Ascending aorta (tissue), 2 donors: ENCODE measurements at places on chromosomes 6 and 20. TPM values are rescaled to one million over a fixed set of nuclear protein-coding genes. Genes with fewer than 3 reads are reported as not detected.

DNA sequence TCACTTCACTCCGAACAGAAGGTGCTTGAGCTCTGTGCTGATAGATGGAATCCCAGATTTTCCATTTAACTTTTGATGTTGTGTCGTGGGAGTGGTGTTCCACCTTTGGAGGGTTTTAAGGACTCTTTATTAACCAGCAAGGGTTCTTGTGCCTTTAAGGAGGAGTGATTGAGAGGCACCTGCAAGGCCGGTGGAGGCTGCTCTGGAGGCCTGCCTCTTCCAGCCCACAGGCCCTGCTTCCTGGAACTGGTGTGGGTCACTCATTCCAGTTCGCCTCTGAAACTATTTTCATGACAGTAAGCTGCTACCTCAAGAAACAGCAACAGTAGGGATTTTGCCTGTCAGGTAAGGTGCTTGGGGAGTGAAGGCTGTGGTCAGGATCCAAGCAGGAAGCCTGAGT, 58.8 kb upstream of the APCDD1L start:
- H3K36me3 ChIP-seq, result no peaks in the 10 kb centered on the region
- no peak overlapping the region for H3K27ac ChIP-seq
- H3K4me3 ChIP-seq, result no peak overlapping the region
- peaks cover 13% of the 10 kb centered on the region for H3K4me1 ChIP-seq
- DNase-seq, result no peak

DNA sequence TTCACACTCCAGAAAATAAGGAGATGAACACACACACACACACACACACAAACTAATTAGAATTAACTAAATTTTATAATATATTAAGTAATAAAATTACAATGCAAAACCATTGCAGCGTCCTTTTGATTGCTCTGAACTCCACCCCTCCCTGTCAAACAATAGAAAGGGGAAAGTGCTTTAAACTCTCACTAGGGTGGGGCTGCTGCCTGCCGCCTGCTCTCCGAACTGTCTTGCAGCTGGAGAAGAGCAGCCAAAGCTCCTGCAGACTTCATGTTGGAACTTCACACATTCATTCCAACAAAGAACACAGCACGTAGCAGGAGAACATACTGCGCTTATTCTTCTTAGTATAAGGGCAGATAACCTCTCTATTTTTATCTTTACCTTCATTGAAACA, 83.2 kb downstream of the GCLC start:
- DNase-seq, result no peak
- no peaks in the 10 kb centered on the region for H3K4me1 ChIP-seq
- H3K27me3 ChIP-seq, result no peaks in the 10 kb centered on the region
- H3K4me3 ChIP-seq, result no peak overlapping the region

GRCh38 chr6:1635305-1636010, 25.7 kb downstream of the FOXC1 start:
- H3K36me3 ChIP-seq, result no peaks in the 10 kb centered on the region
- DNase-seq, result no peak
- H3K4me1 ChIP-seq, result peaks cover 3% of the 10 kb centered on the region

DNA sequence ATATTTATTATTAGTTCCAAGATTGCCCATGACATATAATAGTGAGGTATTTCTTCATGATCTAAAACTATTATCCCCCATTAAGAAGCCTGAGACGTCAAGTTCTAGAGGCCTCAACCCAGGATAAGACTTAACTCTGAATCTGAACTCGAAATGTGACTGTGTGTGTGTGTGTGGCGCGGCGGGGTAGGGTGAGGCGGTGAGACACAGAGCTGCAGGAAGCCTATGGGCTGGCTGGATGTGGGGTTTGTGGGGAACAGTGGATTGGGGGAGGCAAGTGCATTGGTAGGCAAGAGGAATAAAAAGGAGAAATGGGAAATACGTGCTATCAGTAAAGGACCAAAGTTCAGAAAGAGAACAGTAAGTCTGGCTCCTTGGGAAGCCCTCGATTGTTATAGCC, 66.5 kb upstream of the RNF146 start:
- no peak overlapping the region for H3K27ac ChIP-seq
- H3K4me3 ChIP-seq, result no peak overlapping the region
- DNase-seq, result no peak
- no peaks in the 10 kb centered on the region for H3K36me3 ChIP-seq
- no peaks in the 10 kb centered on the region for H3K27me3 ChIP-seq

- peak within 1 kb of the TSS; percentile 70 for H3K27ac ChIP-seq
- peak within 1 kb of the TSS; percentile 46 for H3K4me3 ChIP-seq
- no peaks in the 10 kb centered on the region for H3K36me3 ChIP-seq
- H3K4me1 ChIP-seq, result no peaks in the 10 kb centered on the region
- DNase-seq, result no peak
- no peaks in the 10 kb centered on the region for H3K27me3 ChIP-seq
Measured at GRCh38 chr20:52972190-52972937, at the start of gene TSHZ2. Gene TSHZ2 (plus strand): TSS chr20:52972358. CDS start chr20:52973294, 936 bp downstream.

- H3K4me3 ChIP-seq, result no peak overlapping the region
- no peaks in the 10 kb centered on the region for H3K27me3 ChIP-seq
- H3K36me3 ChIP-seq, result no peaks in the 10 kb centered on the region
- H3K27ac ChIP-seq, result no peak overlapping the region
Measured at GRCh38 chr20:7015257-7015656, 247.8 kb downstream of the BMP2 start.

- no peak overlapping the region for H3K27ac ChIP-seq
- H3K27me3 ChIP-seq, result no peaks in the 10 kb centered on the region
- H3K36me3 ChIP-seq, result no peaks in the 10 kb centered on the region
Measured at GRCh38 chr20:24314053-24314452, 155.4 kb upstream of the SYNDIG1 start.

GRCh38 chr6:40352527-40353170, 234.5 kb downstream of the LRFN2 start:
- no peaks in the 10 kb centered on the region for H3K36me3 ChIP-seq
- no peak for DNase-seq
- no peak overlapping the region for H3K27ac ChIP-seq
- H3K4me3 ChIP-seq, result no peak overlapping the region

DNA sequence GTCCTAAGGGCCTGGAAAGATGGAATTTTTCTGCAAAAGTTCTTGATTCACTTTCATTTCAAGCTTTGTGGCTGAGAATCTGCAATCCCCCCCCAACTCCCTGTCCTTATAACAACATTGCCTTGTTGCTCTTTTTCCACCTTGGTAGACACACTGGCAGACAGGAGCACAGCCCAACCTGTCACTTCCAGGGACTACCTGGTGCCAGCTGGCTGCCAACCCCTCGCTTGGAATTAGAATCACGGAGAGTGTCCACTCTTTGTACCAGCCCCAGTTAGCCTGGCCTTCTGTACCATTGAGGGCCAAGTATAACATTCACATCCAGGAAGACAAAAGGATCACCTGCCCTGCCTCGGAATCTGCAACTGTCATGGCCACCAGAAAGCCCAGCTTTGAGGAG, 74.7 kb downstream of the POPDC3 start:
- H3K27ac ChIP-seq, result no peak overlapping the region
- H3K4me3 ChIP-seq, result no peak overlapping the region
- peaks cover 6% of the 10 kb centered on the region for H3K36me3 ChIP-seq
- no peaks in the 10 kb centered on the region for H3K27me3 ChIP-seq
- no peaks in the 10 kb centered on the region for H3K4me1 ChIP-seq
- no peak for DNase-seq

DNA sequence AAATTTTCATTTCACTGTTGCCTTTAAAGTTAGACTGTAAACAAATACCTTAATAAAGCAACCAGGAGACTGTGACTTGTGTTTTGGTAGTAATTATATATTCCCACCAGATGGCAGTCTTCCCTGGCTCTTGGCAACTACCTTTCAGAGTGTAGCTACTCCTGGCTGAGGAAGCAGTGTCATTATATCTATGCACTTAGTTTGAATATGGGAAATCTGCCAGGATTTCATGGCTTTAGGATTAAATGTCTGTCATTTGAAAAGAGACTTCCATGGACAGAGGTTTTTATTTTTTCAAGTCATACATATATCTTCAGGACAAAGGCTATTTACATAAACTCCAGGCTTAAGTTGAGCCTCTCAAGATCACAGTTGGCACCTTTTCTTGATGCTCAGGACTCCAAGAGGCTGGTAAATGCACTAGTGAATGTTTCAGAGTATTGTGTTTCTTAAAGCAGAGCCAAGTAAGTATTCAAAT, 160.1 kb downstream of the C6orf58 start:
- DNase-seq, result no peak
- H3K36me3 ChIP-seq, result no peaks in the 10 kb centered on the region
- H3K27ac ChIP-seq, result no peak overlapping the region
- no peaks in the 10 kb centered on the region for H3K4me1 ChIP-seq

GRCh38 chr6:77030929-77031674, 432.2 kb downstream of the HTR1B start:
- DNase-seq, result no peak
- no peaks in the 10 kb centered on the region for H3K4me1 ChIP-seq
- H3K27me3 ChIP-seq, result no peaks in the 10 kb centered on the region
- no peak overlapping the region for H3K4me3 ChIP-seq
- H3K27ac ChIP-seq, result no peak overlapping the region

GRCh38 chr6:62645274-62645673, 359.2 kb upstream of the KHDRBS2 start:
- H3K27me3 ChIP-seq, result no peaks in the 10 kb centered on the region
- no peaks in the 10 kb centered on the region for H3K4me1 ChIP-seq
- H3K36me3 ChIP-seq, result no peaks in the 10 kb centered on the region

DNA sequence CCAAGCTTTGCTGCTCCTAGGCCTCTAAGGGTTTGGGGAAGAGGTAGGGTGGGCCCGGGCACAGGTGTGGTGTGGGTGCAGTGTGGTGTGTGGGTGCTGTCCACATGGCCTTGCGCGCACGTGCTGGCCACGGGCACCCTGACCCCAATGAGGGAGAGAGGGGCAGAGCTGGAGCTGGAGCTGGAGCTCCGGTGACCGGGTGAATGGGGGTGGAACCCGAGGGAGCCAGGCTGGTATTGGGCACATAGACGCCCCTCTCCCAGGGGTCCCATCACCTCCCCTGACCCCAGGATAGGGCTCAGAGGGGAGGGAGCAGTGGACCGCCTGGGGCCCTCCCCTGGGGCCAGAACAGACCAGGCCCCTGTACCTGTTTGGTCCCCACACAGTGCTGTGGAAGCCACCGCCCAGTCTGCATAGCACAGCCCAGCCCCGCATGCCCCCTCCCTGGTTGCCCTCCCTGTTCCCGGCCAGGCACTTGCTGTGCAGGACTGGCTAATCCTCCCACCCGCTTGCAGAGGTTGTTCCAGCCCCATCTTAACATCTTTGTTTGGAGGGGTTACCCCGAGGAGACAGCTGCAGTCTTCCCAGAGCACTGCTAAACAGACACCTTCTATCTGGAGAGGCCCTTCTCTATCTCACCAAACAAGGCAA, 984 bp downstream of the ADAM33 start:
- no peaks in the 10 kb centered on the region for H3K36me3 ChIP-seq
- no peak for DNase-seq
- peak overlapping the region; percentile 88 for H3K4me3 ChIP-seq
- peaks cover 37% of the 10 kb centered on the region for H3K4me1 ChIP-seq
- H3K27me3 ChIP-seq, result no peaks in the 10 kb centered on the region

DNA sequence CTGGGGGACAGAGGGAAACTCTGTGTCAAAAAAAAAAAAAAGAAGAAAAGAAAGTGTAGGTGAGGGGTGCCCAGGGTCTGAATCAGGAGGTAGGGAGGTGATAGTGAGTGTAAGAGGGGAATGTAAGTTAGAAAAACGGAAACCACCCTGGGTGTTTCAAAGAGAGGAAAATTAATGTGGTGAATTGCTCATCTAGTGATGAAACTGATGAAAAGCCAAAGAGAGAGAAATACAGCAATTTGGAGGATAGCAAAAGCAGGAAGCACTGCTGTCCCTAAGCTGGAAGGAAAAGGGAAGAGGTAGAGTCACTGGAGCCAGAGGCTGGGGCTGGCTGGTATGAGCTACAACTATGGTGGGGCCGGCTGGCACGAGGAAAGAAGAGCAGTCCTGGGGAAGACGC, 85.0 kb upstream of the CEP85L start:
- no peaks in the 10 kb centered on the region for H3K4me1 ChIP-seq
- no peaks in the 10 kb centered on the region for H3K36me3 ChIP-seq
- DNase-seq, result no peak
- H3K4me3 ChIP-seq, result no peak overlapping the region
- H3K27ac ChIP-seq, result no peak overlapping the region

GRCh38 chr20:728256-728944, 39.9 kb downstream of the SLC52A3 start:
- H3K27ac ChIP-seq, result no peak overlapping the region
- H3K4me3 ChIP-seq, result peak overlapping the region; percentile 42
- peaks cover 15% of the 10 kb centered on the region for H3K27me3 ChIP-seq
- no peak for DNase-seq

DNA sequence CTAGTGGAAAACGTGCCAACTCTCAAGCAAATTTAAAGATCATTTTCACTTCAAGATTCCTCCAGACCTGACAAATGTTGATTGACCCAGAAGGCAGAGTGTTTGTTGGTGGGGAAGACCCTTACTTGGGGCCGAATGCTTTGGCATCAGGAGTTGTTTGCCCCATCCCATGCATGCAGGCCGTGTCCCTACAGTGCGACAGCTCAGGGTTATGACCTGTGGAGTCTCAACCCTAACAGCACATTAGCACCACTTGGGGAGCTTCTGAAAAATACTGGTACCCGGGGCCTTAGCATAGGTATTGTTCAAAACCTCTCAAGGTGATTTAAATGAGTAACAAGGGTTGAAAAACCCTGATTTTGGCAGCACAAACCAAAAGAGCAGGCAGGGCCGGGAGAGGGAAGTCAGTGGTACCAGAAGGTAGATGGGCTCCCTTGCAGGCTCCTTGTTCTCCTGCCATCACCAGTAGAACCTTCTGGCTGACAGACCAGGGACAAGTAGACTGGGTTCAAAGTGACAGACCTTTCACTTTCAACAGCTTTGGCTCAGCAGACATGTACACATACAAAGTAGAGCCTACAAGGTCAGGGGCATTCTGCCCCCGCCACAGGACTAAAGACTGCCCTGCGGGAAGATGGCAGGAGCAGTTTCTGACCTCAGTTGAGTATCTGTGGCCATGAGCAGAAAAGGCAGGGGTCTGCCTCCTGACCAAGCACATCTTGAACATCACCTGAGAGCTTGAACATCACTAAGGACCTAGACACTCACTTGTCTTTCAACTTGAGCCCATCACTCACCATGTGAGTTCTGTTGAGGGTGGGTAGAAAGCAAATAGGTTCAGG, 39.6 kb downstream of the PLCG1 start:
- no peak overlapping the region for H3K4me3 ChIP-seq
- H3K4me1 ChIP-seq, result peaks cover 65% of the 10 kb centered on the region
- peaks cover 24% of the 10 kb centered on the region for H3K36me3 ChIP-seq

- H3K4me3 ChIP-seq, result no peak overlapping the region
- H3K27me3 ChIP-seq, result peaks cover 7% of the 10 kb centered on the region
- H3K27ac ChIP-seq, result no peak overlapping the region
- no peak for DNase-seq
Measured at GRCh38 chr20:43190332-43190953, 737 bp upstream of the PTPRT start.

The LRP11 gene
- 39.1 TPM for total RNA-seq

The CYP21A2 gene
- total RNA-seq, result 14.0 TPM

The GDAP1L1 gene
- total RNA-seq, result not detected

The OR2J3 gene
- total RNA-seq, result not detected

The PDSS2 gene
- 0.85 TPM for total RNA-seq

The BACH2 gene
- total RNA-seq, result 7.7 TPM

The UBE2V1 gene
- total RNA-seq, result 39.4 TPM

The SAMD5 gene
- total RNA-seq, result 1.3 TPM

The POU5F1 gene
- total RNA-seq, result not detected

The ZNF831 gene
- total RNA-seq, result 0.53 TPM

The RXRB gene
- total RNA-seq, result 21.6 TPM
